Activated CD4-positive, alpha-beta T cell treated with anti-CD3 and anti-CD28 coated beads, Interleukin-2, amount 50 U/mL, for 1 hour (primary cell): ENCODE measurements at places on chromosomes 6 and 20.

DNA sequence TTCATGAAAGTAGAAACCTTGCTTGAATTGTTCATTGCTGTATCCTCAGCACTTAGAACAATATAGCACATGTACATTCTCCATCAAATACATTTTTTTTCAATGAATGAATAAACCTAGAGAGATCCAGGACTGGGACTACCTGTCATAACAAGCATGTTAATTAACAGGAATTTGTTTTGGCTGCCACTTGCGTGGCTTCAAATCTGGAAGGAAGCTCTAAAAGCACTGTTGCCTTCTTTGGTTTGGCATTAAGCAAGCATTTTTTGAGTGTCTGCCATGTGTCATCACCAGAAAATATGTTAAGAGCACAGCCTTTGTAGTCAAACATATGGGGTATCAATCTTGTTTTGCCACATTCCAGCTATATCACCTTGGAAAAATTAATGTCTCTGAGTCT is 131.9 kb upstream of the BACH2 start:
- no peak for DNase-seq

GRCh38 chr6:37210313-37210968 is 40.5 kb downstream of the PIM1 start:
- peak; percentile 72 for DNase-seq

- DNase-seq, result peak; percentile 55
Measured at GRCh38 chr6:87473419-87473903, 687 bp downstream of the SLC35A1 start.

- no peak for DNase-seq
Measured at GRCh38 chr6:125480571-125480970, 178.8 kb upstream of the HDDC2 start.

GRCh38 chr6:41359617-41360313 is 24.4 kb downstream of the NCR2 start:
- no peak for DNase-seq

DNA sequence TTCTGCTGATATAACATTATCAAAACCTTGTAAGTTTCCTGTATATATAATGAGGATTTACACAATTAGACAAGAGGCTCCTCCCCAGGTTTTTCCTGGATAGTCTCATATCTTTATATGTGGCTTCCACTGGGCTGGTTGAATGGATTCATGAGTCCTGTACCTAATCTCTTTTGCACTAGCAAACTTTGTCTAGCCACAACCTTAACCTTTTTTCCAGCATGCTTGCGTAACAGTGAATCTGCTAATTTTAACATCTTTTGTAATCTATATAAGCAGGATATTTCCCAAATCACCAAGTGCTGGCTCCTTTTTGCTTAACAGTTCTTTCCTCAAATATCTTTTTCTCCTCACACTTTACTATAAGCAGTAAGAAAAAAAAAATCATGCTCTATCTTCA is 153.6 kb downstream of the COL21A1 start:
- no peak for DNase-seq

GRCh38 chr20:52318651-52319050 is 127.1 kb upstream of the ZFP64 start:
- DNase-seq, result no peak

DNA sequence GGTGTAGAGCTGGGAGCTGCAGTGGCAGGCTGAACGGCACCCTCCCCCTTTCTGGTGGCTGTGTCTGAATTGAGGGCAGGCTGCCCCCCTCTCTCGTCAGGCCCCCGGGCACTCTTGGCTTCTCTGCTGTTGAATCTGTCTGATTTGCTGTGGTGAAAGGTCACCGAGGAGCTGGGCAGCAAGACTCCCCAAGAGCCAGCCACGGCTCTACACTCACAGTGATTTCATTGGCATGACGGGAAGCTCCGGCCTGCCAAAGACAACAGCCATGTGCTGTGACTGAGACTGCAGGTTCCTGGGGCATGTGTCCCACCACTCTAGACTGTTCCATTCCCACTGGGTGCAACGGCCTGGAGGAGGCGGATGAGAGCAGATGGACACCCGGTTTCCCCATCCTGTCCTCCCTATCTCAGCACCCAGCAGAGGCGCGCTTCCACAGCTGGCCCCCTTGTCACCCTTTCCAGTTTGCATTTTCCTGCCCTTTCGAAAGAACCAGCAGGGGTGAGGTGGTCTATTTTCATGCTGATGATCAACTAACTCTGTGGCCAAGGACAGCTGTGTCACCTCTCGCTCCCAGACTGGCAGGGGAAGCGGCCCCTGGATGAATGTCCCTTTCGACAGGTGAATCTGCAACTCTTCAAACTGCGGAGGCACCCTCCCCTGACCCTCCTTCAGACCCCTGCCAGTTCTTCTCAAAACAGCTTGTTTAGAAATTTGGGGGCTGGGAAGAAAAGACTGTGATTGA is 2.2 kb downstream of the APCDD1L start:
- DNase-seq, result no peak

- DNase-seq, result no peak
Measured at GRCh38 chr20:21029341-21029740, 76.8 kb downstream of the LINC00237 start.

DNA sequence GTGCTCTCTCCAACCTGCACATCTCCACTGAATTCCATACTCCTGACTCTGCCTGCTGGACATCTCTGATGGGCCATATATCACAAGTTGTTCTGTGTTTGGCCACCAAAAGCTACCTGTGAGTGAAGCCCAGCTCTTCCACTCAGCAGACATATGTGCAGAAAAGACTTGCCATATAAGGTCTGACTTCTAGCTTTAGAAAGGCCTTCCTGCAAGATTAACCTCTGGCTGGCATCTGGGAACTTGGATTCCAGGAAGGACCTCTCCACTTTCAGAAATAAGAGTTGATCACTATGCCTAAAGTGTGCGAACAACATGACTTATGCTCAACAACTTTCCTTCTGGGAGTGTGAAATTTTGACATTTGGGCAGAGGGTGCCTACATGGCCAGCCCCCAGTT is 113.7 kb downstream of the TNFAIP3 start:
- DNase-seq, result no peak

DNA sequence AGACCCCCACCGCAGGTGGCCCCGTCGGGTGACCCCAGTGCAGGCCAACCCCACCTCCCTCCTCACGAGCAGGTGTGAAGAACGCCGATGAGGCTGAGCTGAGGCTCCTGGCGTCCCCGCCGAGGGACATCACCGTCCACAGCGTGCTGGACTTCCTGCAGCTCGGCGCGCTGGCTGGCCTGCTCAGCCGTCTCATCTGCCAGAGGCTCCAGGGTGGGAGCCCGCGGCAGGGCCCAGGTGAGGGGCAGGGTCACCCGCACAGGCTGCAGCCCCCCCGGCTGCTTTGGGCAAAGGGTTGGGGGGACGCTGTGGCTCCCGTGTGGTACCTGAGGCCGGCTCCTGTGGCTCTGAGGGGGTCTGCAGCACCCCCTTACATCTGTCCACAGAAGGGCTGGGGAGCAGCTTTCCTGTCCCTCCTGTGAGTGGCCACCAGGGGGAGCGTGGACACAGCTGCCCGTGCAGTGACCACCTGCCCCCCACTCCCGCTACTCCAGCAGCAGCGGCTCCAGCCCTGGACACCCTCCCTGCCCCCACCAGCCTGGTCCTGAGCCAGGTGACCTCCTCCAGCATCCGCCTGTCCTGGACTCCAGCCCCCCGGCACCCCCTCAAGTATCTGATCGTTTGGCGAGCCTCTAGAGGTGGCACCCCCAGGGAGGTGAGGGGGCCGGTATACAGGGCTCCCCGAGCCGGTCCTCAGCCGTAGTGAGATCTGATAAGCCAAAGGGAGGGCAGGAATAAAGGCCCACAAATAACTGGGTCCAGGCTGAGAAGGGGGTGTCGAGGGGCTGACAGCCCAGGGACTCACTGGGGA is 16.5 kb downstream of the COL20A1 start:
- DNase-seq, result peak; percentile 27

DNA sequence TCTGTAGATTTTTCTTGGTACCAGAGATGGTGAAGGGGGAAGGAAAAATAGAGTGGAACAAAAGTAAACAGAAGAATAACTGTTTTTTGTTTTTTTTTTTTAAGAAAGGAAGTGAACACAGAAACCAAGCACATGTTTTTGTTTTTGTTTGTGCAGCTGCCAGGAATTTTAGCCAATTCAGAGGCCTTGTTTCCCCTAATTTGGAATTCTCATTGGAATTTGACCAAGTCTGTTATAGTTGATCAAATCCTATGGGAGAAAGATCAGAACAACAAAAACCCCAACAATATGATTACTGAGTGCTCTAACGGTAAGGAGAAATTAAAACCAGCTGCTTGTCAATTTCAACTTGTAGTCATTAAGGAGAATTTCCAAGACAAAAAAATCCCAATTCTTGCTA is 18.2 kb upstream of the IL22RA2 start:
- DNase-seq, result no peak
